ENCODE measurements at places on chromosomes 11 and 22.
A peak's percentile ranks its signal among the peaks of the same experiment; 100 is the strongest.

- no peak for DNase-seq
These were observed 40.3 kb upstream of the SMTN start for GRCh38 chr22:31040542-31041398.

DNA sequence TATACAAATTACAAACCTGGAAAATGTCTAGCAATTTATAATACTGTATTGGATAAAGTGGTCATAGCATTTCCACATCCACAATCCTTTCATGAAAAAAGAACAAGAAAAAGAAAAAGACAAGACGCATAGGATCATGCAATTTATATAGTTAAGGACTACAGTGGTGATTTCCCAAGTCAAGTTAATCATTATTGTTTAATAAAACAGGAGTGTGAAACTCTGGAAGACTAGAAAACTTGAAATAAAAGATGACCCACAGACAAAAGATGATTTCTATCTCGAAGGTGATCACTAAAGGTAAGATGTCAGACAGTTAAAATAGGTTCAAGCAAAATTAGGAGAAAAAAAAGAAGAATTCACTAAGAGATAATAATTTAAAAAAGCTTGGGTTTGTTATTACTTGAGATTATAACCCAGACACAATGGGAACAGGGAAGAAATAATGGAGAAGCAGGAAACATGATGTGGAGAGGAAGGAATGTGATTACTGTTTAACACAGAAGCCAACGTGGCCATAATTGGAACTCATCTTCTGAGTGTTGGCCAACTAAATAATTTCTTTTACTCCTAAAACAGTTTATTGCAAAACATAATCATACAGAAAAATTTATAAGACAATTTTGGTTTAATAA lies 441.2 kb upstream of the ANO3 start:
- DNase-seq = no peak

DNA sequence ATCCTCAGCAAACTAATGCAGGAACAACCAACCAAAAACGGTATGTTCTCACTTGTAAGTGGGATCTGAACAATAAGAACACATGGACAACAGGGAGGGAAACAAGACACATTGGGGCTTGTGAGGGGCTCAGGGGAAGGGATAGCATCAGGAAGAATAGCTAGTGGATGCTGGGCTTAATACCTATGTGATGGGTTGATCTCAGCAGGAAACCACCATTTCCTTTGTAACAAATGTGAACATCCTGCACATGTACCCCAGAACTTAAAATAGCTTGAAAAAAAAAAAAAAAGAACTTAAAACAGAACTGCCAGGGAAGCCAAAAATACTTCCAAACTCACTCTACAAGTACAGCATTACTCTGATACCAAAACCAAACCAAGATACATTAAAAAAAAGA lies 33.8 kb downstream of the CASP4 start:
- no peak for DNase-seq

DNA sequence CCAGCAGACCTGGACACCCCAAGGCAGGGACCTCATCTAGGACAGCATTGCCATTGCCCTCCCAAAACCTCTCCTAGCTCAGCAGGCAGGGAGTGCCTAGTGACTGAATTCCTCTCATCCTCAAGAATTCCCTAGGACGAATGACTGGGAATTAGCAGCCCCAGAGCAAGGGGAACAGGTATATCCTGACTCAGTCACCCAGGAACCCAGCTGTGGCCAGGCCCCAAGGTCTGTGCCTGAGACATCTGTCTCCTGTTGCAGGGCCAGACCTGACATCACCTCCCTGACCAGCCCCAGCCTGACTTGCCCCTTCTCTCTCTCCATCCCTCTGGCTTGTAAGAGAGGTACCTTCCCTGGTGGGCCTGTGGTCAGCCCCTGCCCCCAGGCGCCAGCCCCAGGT lies 39.0 kb upstream of the SUSD2 start:
- no peak for DNase-seq

GRCh38 chr22:47619631-47620030 lies 857.2 kb downstream of the TBC1D22A start:
- DNase-seq = no peak

DNA sequence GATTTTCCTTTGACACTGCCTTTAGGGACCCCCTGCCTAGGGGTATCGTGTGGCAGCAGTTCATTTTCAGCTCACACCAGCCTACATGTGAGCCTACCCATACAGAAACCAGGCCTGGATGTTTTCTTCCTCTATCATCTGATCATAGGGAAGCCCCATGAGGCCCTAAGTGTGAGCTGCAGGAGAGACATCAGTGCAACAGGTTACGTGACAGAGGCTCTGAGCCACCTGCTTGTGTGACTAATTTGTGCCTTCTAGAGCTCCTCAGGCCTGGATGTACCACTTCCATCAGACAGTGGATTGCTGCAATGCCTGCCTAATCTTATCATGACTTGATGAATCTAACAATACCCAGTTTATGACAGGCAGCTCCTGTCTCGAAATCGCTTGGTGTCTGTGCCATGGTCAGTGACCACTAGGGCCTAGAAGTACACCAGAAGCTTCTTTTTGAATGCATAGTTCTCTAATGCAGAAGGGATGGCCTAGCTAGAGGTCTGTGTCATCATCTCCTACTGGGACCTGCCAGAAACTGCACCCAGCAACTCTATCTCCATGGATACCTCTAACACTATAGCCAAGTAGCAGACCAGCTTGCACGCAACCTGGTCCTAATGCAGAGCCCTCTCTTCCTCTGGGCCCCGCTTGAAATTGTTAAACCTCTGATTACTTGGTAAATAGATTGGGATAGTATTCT lies 109.7 kb upstream of the CLPB start:
- DNase-seq = no peak

DNA sequence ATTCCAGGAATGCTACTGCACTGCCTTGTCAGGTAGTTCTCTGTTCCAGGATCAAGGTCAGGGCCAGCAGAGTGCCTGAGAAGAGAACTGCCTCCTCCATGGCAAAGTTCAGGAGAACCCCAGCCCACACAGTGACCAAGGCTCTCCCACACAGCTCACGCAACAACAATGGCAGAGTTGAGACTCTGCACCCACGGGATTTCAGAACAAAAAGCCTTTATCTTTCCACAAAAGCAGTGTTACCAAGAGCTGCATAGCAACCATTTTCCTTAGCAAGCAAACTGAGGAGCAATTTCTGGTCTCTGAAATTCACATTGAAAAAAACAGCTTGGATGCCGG lies 11.1 kb downstream of the PLAAT3 start:
- no peak for DNase-seq

DNA sequence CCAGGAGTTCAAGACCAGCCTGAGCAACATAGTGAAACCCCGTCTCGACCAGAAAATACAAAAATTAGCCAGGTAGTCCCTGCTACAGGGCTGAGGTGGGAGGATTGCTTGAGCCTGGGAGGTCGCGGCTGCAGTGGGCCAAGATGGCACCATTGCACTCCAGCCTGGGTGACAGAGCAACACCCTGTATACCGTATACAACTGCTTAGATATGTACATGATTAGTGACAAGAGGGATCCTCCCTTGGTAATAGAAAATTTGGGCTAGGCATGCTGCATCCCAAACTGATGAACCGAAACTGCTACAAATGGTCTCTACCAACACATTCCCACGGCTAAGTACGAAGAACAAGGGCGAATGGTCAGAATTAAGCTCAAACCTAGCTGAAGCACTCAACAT lies 12.2 kb upstream of the SLC37A4 start:
- DNase-seq = no peak

DNA sequence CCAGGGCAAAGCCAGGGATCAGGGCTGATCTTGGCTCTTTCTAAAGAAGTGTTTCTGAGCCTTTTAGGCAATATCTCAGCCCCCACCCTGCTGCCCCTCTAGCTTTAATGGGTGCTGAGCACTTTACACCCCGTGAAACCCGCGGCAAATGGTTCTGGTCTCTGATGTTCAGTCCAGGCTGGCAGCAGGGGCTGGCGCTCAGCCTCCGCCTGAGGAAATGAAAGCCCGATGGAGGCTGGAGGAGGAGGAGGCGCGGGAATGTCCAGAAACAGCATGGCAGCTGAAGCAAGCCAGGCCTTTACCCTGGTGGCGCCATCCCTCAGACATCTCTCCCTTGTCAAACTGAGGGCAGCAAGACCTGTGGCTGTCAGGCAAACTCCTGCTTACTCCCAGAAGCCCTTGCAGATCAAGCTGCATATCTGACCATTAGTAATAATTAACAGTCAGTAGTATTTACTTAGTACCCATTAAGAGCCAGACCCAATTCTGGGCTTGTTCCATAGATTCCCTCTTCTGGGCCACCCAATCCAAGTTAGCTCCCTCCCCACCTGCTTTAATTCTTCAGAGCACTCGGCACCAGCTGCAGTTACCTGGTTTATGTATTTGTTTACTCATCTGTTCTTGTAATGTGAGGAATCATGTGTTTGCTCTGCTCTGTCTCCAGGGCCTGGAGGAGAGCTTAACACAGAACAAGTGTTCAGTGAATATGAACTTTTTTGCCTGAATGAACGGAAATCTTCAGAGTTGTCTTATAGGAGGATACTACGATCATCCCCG lies 15.0 kb upstream of the ALX4 start:
- no peak for DNase-seq

- no peak for DNase-seq
These were observed 799 bp upstream of the CDC42BPG start for GRCh38 chr11:64845129-64845775.

GRCh38 chr11:60193687-60194433 lies 11.0 kb upstream of the MS4A6A start:
- peak; percentile 59 for DNase-seq

- DNase-seq = no peak
These were observed 46.7 kb upstream of the RAB1B start for GRCh38 chr11:66221726-66222236.

DNA sequence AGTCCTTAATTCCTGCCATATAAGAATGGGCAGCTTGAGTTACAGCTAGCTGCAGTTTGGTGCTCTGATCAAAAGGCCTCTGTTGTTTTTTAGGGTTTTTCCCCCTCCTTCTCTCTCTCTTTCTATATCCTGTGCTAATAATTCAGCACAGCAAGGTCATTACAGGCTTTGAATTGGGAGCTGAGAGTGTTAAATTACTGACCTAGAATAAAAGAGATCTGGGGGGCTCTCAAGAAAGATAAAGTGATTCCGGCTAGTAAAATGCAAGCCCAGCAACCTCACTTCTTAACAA lies 84.9 kb downstream of the CSTPP1 start:
- no peak for DNase-seq

DNA sequence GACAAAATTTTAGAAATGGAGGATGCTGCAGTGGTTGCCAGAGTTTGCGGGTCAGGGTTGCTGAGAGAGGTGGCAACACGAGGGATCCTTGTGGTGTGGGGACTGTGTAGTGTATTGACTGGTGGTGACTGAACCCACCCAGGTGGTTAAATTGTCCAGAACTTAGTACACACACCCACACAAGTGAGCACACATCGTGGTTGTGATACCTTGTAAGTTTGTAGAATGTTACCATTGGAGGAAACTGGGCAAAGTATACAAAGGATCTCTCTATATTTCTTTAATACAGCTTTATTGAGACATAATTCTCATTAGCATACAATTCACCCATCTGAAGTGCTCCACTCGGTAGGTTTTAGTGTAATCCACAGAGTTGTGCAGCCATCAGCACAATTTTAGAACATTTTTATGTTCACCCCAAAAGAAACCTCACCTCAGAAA lies 56.1 kb downstream of the MED15 start:
- DNase-seq = no peak

GRCh38 chr11:35617687-35618496 lies at the start of gene FJX1:
TSS of gene FJX1 (plus strand) at chr11:35618460. CDS start at chr11:35618637, 177 bp downstream.
- peak; percentile 8 for DNase-seq

GRCh38 chr22:31866918-31867317 lies 77.4 kb upstream of the YWHAH start:
- DNase-seq = no peak

DNA sequence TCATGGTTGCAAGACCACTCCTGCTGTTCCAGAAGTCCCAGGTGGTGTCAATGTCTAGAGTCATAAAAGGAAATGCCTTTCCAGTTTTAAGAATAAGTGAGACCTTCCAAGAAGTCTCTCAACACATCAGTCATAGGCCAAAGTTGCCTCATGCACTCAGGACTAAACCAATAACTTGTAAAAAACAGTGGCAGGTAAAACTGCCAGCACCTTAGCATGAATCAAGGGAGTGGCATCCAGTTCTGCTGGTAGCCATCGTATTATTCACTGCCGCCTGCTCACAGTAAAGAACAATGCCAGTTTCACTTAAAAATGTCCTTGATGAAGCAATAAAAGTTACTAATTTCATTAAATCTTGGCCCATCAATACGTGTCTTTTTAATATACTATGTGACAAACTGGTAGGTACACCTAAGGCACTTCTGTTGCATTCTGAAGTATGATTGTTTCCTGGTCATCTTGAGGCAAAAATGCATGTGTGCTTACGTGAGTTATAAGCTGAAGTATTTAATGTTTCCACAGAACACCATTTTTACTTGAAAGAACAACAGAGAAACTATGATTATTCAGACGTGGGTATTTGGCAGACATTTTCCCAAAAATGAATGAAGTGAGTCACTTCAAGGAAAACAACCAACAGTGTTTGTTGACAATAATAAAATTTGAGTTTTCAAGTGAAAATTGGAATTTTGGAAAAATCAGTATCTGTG lies 125.2 kb upstream of the SNX19 start:
- DNase-seq = no peak

DNA sequence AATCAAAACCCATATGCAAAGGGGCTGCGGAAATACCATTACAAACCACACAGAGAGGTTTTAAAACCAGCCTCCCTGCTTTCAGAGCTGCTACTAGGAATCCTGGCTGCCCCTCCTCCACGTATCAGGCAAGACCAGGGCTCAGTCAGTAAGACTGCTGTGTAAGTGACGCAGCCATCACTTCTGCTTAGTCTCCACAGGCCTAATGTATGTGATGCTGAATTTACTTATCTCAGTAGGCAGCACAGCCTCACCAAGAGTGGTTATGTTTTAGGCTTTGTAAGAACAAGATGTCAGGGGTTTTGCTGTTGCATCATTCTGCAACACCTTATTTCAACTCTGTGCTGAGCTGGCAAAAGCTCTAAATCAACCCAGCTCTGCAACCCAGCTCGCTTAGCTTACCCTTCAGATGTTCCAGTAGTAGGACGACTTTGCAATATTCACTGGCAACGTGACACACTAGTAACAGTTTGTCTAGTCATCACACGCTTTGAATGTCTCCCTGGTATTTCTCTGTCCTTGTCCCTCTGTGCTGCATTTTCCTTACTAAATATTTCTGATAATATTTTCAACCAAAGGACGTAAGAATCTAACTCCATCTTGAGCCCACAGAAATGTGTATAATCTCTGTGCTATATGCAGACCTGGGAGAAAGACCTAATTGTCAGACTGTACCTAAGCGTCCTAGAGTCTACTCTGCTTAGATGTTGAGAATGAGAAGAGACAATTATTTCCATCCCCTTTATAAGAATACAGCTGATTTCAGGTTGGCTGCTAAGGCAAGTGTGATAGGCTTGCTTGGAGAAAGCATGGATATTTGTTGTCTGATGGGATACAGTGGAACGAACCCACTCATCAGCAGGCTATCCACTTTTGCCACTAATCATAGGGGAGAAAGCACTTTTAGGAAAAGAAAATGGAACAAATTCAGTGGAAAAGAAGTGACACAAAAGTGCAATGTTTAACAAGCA lies 72.2 kb downstream of the LARGE2 start:
- DNase-seq = no peak

- DNase-seq = no peak
These were observed 60.2 kb downstream of the NTM start for GRCh38 chr11:131430473-131431208.

- DNase-seq = no peak
These were observed 2.4 kb upstream of the RANGAP1 start for GRCh38 chr22:41288245-41288946.
